ENCODE measurements at places on chromosomes 7 and 10.

- DNase-seq: no peak
These were observed 116.1 kb downstream of the KLF6 start for GRCh38 chr10:3668966-3669330.

GRCh38 chr7:6621195-6622133 lies 6.1 kb downstream of the ZNF853 start:
- no peak for DNase-seq

- no peak for DNase-seq
These were observed 87.2 kb downstream of the PDE1C start for GRCh38 chr7:31982962-31983361.

DNA sequence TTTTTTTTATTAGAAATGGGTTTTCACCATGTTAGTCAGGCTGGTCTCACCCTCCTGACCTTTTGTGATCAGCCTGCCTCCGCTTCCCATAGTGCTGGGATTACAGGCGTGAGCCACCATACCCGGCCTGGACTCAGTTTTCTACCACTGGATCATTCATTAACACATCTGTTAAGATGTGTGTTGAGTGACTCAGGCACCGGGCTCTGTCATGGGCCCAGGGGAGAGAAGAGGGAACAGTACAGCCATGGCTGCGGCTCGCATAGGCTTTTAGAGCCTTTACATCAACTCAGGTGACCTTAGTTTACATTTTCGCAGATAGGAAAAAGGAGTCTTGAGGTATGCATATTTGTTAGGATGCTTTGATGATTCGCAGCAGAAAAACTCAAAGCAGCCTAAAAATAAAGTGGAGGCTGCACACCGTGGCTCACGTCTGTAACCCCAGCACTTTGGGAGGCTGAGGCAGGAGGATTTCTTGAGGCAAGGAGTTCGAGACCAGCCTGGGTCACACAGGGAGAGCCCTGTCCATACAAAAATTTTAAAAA lies 3.1 kb upstream of the ARPC1B start:
- no peak for DNase-seq

DNA sequence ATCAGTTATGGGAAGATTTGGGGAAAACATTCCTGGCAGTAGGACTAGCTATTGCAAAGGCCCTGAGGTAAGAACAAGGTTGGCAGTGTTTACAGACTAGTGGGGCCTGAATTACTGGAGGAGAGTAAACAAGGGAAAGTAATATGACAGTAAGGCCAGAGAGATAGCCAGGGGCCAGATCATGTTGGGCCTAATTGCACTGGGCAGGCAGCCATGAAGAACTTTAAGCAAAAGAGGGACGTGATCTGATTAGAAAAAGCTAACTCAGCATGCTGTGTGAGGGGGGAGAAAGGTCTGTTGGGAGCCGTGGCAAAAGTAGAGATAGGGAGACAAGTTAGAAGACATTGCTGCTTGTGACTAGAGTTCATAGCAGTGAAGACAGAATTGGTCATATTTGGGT lies 9.2 kb downstream of the NUP42 start:
- DNase-seq: no peak

- no peak for DNase-seq
These were observed 10.8 kb downstream of the ZNF467 start for GRCh38 chr7:149762610-149763009.

Data from ureter (tissue), 1 donor.